ENCODE measurements at places on chromosomes 4 and X.

DNA sequence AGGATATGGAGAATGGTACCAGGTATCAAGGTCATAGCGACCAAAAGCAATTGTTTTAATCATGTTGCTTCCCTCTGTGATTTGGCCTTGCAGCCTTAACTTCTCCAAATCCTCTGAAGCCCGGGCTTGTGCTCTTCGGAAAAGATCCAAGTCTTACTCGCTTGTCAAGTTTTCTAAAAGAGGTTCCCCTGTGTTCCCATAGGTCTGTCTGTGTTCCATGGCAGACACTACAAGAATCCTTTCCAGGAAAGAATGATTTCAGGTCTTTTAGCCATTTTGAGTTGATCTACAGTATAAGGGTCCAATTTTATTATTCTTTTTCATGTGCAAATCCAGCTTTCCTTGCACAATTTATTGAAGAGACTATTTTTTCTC is 710.6 kb upstream of the DIAPH2 start:
- DNase-seq, result no peak

DNA sequence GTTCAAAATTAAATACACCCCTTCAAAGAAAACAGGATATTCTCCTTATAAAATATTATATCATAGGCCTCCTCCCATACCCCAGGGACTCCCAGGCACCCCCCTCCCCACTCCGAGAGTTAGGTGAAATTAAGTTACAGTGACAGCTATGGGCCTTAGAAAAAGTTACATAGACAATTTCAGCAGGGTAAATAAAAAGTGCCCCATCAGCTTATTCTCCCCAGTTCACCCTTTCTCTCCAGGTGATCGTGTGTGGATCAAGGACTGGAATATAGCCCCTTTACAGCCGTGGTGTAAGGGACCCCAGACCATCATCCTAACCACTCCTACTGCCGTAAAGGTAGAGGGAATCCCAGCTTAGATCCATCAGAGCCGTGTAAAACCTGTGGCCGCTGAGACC is 147.6 kb upstream of the FGF16 start:
- DNase-seq, result no peak

GRCh38 chrX:136061696-136062095 is 76.5 kb downstream of the SLC9A6 start:
- no peak for DNase-seq

GRCh38 chr4:113617195-113617594 is 144.3 kb downstream of the CAMK2D start:
- DNase-seq, result no peak

GRCh38 chrX:21666679-21667078 is 8.5 kb upstream of the KLHL34 start:
- no peak for DNase-seq

DNA sequence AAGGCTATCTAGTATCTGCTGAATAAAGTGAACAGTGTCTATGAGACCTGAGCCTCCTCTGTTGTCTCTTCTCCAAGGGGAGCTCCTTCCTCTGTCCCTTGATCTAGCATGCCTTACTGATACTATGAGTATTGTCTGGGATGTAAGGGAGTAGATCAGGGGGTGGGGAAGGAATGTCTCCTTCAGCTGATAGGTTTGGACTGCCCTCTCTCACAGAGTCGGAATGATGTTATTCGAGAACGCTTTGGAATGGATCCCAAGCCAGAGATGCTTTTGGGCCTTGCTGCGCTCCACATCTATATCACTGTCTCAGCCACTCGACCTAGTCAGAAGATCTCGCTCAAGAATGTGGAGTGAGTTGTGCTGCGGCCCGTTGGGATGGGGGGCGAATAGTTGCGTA is 68.3 kb upstream of the PRPS1 start:
- no peak for DNase-seq

DNA sequence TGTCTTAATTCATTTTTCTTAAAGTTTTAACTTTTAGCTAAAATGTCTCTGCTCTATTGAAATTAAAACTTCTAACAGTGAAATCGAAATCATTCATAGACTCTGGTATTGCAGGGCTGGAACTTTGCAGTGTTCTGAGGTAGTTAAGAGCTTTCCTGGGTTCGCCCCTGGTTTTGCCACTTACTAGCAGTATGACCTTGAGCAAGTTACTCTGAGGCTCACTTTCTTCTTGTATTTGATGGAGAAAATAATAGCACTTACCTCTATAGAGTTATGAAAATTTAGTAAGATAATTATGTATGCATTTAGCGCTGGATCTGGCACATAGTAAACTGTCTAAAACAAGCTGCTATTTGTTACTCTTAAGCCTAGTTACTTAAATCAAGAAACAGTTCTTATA is 1.7 kb downstream of the SLAIN2 start:
- DNase-seq, result no peak

DNA sequence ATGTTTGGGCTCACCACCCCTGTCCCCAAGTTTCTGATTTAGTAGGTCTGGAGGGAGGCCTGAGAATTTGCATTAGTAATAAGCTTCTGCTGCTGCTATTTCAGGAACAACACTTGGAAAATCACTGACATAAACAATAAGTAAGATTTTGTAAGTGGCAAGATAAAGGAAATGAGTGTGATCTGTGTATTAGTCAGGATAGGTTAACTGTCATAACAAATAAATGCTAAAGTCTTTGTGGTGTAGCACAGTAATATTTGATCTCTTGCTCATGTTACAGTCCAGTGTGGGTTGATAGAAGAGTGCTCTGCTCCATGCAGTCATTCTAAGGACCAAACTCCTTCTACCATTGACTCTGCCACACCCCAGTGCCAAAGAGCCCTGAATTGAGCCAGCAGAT is 67.0 kb downstream of the NHS start:
- peak; percentile 41 for DNase-seq

DNA sequence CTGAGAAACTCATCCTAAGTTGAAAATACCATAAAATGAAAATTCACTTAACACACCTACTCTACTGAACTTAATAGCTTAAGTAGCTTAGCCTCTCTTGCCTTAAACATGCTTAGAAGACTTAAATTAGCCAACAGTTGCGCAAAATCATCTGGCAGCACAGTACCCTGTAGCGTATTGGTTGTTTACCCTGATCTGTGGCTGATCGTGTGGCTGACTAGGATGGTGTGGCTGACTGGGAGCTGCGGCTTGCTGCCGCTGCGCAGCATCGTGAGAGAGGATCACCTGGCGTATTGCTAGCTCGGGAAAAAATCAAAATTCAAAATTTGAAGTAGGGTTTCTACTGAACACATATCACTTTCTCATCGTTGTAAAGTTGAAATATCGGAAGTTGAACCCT is 6.3 kb downstream of the RUFY3 start:
- DNase-seq, result no peak

- peak; percentile 37 for DNase-seq
Observed at GRCh38 chr4:85495621-85496020, 20.7 kb downstream of the ARHGAP24 start.

GRCh38 chr4:84433633-84434222 is 65.4 kb downstream of the NKX6-1 start:
- no peak for DNase-seq

GRCh38 chr4:69999420-69999819 is 3.7 kb downstream of the STATH start:
- peak; percentile 41 for DNase-seq

- no peak for DNase-seq
Observed at GRCh38 chrX:123603491-123603890, 129.4 kb downstream of the THOC2 start.

GRCh38 chr4:57043347-57044251 is 64.9 kb downstream of the POLR2B start:
- peak; percentile 74 for DNase-seq

- no peak for DNase-seq
Observed at GRCh38 chrX:78321809-78322208, 5.6 kb downstream of the CYSLTR1 start.

- DNase-seq, result no peak
Observed at GRCh38 chr4:176380352-176381157, 60.8 kb downstream of the SPCS3 start.

DNA sequence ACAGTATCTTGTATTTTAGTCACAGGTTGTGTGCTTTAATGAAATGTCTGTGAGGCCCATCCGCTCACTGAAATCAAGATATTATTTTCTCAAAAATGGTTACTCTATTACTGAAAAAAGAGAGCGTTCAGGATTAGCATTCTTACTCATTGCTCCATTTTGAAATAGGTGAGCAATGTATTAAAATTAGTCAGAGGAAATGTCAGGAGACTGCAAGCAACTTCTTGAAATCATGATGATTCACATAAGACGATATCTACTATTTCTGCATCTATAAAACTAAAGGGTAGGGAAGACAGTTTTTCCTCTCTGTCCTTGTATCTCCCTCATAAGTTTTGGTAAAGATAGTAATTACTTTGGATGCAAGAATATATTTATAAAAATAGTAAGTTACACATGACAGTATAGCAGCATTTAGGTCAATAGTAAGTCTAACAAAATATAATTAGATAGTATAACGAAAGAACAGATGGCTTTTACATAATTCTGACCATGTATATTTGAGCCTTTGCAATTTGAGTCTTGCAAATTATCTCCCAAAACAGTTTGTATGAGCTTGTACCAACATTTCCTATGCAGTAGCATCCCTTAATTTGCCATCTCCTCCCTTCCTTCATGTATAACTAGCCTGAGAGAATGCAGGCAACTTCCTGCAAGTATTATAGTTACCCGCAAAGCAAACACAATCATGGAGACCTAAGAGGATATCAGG is 937.8 kb downstream of the PCDH7 start:
- peak; percentile 29 for DNase-seq

GRCh38 chr4:126595643-126596042 is 1037.1 kb upstream of the INTU start:
- DNase-seq, result no peak

- DNase-seq, result peak; percentile 80
Observed at GRCh38 chrX:134868771-134869495, 121.9 kb upstream of the SMIM10 start.

GRCh38 chr4:105346869-105347268 is 127.0 kb downstream of the PPA2 start:
- no peak for DNase-seq

DNA sequence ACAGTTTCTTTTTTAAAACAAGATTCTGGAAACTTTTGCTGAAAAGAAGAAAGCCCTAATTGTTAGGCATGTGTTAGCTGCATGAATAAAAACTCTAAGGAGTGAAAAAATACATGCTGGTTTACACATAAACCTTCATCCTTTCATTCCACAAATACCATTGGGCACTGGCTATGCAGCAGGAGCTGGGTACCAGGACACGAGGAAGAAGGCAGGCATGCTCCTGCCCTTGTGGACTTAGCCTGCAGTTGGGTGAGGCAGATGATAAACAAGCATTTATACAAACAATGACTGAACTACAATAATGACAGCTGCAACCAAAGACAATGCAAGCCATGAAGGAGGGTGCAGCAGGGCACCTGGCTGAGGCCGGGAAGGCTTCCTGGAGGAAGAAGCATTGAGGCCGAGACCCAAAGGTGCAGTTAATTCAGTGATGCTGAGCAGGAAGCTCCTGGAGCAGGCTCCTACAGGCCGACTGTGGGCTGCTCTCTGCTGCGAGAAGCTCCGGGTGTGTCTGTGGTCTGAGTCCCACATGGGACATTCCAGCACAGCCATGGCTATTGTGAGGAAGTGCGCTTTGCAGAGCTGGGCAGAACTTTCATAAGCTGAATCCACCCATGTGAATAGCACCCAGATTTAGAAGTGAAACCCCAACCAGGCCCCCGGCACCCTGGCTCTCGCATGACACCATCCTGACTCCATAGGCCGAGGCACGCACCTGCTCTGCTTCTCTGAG is 44.0 kb upstream of the MXD4 start:
- no peak for DNase-seq

DNA sequence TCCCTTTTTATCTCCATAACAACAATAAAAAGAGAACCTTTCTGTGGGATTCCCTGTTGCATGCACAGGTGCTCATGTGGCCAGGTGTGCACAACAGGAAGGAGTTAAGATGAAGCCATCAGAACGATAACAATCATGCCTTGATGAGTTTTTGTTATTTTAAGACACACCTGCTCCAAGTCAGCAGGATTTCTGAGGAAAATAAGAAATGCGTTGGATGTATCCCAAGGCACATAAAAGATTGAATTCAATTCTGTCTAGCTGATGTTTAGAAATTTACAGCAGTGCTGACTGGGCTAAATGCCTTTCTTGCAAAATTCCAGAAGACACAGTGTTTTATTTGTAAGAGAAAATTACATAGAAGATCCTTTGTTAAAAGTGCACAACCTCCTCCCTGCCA is 1678.2 kb downstream of the ARAP2 start:
- DNase-seq, result no peak

DNA sequence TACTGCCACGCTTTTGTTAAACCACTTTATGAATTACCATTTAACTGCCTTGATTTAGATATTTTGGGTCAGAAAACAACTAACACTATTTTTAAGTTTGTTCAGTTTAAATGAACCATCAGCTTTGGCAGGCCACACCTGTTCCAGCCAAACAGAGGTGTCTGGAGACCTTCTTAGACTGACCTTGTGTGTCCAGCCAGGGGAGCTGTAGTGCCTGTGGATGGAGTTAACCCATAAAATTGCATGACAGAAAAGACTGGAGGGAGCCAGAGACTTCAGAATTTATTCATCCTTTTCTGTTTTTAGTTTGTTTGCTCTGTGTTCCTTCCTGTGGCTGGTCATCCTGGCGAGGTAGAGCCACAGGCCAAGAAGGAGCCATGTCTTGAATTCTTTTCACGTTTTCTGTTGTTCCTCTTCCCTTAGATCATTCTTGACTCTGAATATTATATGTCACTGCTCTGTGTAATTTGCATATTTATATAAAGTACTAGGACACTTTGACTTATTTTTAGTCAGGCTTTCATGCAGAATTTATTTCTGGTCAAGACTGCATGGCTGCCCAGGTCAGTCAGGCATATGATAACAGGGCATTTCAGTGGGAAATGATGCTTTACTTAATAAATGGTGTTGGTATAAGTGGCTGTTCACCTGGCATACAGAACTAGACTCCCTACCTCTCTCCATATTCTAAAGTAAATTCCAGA is 26.7 kb downstream of the HERC3 start:
- DNase-seq, result no peak

DNA sequence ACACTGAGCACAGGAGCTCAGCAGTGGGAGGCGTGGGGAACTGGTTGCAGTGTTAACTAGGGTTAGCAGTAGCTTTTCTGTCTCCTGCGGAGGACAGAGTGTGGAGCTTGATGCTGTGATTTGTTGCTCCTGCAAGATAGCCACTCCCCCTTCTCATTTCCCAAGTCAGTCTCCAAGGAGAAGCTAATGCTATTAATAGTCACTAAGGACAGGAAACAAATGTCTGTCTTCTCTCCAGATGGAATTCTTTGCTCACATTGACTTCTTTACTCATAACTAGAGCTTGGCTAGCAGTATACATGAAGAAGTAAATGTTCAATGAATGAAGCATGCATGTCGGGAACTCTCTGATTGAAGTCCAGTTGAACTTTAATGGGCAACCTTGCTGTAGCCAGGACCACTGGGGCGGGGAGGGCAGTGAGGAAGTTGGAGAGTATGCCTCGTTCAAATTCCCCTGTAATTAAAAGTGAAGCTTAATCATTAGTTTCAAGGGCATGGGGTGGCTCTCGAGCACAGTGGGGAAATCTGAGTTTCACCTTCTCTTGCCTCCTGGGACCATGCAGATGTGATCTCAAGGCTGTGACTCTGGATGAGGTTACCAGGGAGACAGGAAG is 156.6 kb upstream of the SCML1 start:
- DNase-seq, result peak; percentile 52

- DNase-seq, result peak; percentile 40
Observed at GRCh38 chr4:142407596-142407995, 438.5 kb downstream of the INPP4B start.
